ENCODE measurements at places on chromosomes 4 and X.

DNA sequence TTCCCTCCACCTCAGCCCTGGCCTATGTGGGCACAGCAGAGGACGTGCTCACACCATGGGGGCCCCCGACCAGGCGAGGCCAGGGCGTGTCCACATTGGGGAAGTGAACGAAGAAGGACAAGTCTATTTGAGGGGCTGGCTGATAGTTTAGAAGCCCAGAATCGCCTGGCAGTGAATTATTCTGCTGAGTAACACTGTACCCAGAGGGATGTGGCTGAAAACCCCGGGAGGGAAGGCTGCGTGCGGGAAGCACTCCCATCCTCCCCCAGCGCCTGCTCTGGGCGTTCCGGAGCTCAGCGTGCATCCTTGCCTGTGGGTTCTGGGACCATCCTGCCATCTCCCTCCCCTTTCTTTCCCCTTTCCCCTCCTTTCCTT is 66.6 kb downstream of the TRMT44 start:
- no peak for DNase-seq

DNA sequence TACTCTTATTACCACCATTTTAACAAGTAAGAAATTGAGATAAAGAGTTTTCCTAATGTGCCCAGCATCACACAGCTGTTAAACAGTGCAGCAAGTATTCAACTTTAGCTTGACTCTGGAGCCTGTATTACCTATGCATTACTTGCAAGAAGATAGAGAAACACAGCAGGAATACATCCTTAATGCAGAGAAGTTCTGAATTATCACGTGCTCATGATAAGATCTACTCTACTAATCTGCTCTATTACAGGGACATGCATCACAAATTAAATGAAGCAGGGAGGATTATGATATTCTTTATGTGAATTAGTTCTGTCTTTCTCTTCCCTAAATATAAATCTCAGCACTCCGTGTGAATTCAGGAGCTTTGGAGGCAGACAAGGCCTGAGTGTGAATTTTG is 39.0 kb upstream of the PDGFC start:
- no peak for DNase-seq

DNA sequence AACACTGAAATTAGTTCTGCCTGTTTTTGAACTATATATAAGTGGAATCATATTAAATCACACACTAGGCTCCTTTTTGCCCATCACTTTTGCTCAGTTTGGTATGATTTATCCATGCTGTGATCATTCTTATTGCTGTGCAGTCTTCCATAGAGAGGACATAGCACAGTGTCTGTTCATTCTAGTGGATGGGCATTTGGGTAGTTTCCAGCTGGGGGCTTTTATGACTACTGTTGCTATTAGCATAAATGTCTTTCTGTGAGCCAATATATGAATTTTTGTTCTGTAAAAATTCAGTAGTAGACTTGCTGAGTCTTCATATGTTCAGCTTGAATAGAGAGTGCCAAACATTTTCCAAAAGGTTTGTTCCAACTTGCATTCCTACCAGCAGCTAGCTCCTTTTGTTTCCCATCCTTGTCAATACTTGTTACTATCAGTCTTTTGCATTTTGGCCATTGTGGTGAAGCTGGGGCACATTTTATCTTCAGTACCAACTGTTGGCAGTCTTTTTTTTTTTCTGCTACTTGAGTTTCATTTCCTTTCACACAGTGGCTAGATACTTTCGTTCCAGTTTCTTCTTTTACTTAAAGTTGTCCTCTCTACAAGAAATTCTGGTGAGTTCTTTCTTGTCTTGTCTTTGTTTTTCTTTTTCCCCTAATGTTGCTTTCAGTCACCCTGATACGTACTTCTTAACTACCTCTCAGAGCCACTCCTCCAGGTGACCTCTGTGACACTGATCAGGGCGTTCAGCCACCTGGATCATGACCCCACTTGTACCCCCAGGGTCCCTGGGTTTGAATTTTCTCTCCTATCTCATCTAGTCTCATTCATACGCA is 87.0 kb downstream of the ANXA3 start:
- no peak for DNase-seq

- DNase-seq: no peak
Measured at GRCh38 chr4:181528570-181529184, 714.5 kb upstream of the TENM3 start.

DNA sequence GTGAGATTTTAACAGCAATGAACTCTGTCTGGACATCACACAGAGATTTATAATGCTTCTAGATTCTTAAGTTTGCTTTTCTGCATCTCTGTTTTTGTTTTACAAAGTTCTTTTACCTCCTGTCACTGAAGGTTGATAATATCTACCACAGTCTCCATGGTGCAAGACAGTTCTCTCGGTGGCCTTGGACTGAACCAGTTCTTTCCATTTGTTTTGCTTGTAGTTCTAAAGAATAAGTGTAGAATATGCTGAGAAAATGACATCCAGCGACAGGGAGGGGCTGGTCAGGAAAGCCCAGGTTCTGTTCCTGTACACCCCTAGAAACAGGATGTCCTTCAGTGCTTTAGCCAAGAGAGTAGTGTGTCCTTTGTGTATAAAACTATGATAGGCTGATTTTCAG is 1079.5 kb upstream of the INTU start:
- DNase-seq: no peak

GRCh38 chr4:140326395-140326993 is 47.0 kb upstream of the SCOC start:
- DNase-seq: no peak

DNA sequence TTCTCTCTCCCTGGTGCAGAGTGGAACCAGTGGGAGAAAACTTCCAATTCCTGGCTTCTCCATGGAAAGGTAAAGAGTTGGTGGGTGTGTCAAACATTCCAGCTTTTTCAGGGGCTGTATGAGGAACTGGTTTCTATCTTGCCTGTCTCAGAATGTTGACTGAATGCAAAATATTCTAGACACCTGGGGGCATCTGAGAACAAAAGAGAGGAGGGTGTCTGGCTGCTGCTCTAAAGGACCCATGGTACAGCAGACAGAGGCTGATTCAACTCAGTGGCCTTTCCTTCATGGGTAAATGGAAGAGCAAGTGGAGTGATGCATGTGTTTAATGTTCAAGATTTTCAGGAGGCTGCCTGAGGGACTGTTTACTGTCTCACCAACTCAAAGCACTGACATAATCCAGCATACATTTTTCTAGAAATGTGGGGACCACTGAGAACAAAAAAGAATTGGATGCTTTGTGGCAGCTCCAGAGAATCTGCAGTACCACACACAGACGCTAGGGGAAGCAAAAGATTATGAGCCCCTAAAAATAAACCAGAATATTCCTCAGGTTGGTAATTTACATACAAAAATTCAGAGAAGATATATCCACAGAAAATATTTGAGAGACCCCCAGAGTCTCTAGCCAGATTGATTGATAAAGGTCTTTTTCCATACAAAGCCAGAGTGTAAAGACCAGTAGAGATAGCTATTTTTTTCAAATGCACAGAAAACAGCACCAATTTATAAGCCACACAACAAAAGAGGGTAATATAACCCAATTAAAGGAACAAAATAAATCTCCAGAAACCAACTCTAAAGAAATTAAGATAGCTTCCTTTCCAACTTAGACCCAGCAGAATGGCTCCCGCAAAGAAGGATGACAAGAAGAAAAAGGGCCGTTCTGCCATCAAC is 48.0 kb upstream of the STARD8 start:
- DNase-seq: no peak

GRCh38 chr4:68271851-68272357 is 26.4 kb upstream of the TMPRSS11B start:
- DNase-seq: no peak

DNA sequence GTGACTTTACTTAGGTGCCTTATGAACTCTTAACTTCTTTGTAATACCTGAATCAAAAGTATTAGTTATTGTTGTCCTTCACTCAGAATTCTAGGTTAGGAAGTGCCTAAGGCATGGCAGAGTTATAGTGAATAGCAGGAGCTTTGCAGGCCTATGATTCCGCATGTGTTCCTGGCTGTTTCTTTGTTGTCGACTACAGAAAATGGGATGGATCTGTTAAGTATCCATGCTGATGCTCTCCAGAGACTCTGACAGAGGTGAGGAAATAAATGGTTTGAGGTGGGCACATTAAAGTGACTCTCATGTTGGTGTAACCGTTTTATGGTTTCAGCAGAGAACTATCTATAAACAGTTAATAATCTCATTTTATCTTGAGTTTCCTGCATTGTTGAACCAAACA is 1601.3 kb downstream of the PCDH7 start:
- no peak for DNase-seq

DNA sequence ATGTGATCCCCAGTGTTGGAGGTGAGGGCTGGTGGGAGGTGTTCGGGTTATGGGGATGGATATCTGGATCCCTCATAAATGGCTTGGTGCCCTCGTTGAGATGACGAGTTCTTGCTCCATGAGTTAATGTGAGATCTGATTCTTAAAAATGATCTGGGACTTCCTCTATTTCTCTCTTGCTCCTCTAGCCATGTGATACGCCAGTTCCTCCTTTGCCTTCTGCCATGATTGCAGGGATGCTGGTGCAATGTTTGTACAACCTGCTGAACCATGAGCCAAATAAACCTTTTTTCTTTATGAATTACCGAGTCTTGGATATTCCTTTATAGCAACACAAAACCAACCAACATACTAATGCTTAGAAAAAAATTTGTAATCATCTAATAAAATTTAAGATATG is 56.6 kb downstream of the STAP1 start:
- no peak for DNase-seq

- no peak for DNase-seq
Measured at GRCh38 chr4:122005064-122005755, 53.4 kb upstream of the TRPC3 start.

GRCh38 chr4:57233386-57233785 is 123.2 kb upstream of the IGFBP7 start:
- DNase-seq: no peak

GRCh38 chrX:63917296-63917695 is 132.3 kb upstream of the ARHGEF9 start:
- no peak for DNase-seq

GRCh38 chrX:71609095-71609750 is 9.1 kb downstream of the CXCR3 start:
- DNase-seq: no peak

DNA sequence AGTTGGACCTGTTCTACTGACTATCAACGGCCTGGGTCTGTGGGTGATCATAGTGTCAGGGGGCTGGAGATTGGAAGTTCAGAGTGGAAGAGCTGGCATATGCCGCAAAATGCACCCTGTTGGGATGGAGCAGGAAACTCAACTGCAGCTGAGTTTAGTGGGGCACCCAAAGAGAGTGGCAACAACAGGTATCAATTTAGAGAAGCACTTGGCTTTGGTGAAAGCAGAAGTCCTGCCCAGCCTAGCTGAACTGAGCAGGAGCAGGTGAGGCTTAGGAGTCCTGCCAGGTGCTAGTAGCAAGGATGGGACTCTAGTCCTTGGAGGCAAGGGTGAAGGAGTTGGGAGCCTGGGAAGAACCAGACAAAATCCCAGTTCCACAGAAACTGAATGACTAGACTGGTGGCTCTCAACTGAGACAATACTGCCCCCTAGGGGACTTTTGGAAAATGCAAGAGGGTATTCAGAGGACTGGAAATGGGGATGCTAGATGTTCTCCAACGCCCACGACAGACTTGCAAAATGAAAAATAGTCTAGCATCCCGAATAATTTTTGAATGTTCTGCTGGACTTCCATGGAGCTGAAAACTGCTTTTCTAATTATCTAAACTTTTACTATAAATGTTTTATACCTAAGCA is 49.4 kb downstream of the RTL9 start:
- no peak for DNase-seq
